ENCODE measurements at places on chromosomes 5 and 9.

DNA sequence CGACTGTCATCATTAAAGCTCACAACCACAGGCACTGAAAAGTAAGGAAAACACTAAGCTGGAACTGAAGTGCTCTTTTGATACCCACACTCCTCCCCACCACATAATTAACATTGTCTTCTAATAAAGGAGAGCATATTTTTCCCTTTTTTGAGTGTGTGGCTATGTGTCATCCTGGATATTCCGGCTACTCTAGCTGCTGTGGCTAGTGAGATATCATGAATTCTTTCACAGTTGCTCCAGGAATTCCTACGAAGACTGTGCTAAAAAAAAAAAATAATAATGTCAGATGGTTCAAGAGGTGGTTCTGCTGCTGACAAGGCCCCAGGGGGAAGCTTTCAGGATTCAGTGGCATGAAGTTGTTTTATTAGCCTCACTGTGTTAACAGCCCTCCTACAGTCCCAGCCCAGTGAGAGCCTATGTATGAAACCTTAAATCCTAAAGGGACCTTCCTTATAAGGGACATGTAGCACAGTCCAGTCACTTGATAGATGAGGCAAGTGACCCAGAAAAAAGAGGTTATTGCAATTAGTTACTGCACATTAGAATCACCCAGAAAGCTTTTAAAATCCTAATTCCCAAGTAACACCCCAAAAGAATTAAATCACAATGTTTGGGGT lies 46.6 kb downstream of the TMEM252 start:
- peak; percentile 35 for DNase-seq

DNA sequence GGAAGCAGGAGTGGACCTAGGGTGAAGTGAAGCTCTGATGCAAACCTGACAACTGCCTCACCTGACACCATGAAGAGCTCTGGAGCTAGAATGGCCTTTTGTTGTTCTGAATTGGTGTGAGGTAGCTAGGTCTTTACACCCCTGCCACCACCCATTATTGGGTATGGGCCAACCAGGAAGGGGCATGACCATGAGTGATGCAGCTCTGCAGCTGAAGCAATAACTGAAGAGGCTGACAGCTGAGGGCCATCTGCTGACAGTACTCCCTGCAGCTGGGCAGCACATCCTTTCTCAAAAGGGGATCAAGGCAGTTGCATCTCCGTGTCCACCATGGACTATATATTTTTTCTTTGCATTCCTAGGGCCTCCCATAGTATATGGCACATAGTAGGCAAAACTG lies 87.0 kb upstream of the TLE1 start:
- no peak for DNase-seq

DNA sequence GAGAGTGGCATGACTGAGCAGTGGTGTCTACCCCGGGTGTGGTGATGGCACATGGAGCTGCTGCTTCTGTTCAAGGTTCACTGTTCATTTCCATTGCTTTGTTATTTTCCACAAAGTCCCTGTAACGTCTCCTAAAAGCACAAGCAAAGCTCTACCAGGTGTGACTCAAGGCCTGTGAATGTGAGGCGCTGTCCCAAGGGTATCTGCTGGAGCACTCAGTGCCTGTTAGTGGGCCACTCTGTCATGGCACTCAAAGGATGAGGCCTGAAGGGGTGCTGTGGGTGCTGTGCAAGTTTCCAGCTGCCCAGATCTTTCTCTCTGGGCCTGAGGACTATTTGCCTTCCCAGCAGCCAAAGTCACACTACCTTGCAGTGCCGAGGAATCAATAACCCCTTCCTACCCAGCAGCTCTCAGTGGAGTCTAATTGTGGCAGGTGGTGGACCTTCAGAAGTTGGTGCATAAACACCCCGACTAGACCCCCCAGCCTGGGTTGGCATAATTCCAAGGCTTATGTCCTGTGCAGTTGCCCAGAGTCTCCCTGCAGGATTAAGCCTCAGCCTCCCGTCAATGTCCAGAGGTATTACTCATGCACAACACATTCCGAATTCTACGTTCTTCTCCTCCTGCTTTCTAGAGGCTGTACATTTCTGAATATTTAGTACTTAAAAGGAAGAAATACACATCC lies 17.4 kb upstream of the PTCH1 start:
- no peak for DNase-seq

DNA sequence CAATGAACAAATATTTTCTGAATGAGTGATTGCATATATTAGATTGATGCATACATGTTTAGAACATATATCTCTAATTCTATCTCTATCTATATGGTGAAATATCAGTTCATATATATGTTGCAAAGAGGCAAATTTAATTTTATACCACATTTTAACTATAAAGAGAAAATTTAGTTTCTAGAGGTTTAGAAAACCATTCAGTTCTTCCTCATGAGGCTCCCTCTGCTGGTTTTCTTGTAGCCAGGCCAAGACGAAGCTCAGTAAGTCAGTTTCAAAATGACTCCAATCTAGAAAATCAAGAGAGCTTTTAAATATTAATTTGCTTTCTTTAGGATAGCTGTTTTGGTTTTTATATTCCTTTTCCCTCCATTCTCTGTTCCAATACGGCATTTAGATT lies 312.1 kb downstream of the TMEM232 start:
- peak; percentile 38 for DNase-seq

DNA sequence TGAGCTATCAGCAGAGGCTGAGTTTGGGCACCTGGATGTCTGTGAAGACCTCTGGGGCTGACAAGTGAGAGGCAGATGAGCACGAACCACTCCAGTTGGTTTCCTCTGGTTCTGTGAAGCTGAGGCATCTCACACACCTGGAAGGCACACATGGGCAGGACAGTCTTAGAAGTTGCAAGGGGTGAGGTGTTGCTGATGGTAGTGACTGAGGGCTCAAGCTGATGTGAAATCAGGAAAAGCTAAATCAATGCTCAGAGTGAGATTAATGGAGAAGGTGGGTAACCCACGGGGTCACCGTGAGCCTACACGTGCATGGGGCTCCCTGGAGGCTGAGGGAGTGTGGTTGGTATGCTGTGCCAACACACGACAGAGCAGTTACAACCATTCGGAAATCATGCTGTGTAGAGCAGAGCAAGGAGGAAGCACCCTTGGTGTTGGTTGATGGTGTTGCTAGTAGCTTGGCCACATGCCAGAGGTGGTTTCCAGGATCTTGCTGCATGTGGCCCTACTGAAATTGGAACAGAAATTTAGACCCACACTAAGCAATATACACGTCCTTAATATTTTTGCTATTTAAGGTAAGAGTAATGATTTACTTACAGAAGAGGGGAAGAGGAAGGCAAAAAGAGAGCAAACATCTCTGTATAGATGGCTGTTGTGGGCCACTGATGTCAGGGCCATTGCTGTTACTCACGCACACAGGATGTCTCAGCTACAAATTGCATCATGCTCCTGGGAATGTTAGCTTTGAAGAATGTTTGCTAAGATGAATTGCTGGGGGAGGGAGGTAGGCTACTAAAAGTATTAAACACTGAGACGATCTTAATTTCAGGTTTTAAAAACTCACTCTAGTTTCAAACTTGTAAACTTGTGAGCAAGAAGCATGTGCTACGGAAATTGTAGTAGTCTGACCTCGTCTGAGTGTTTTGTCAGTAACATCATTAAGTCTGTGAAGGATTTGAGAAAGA lies 170.5 kb downstream of the ARHGEF28 start:
- DNase-seq, result peak; percentile 96

DNA sequence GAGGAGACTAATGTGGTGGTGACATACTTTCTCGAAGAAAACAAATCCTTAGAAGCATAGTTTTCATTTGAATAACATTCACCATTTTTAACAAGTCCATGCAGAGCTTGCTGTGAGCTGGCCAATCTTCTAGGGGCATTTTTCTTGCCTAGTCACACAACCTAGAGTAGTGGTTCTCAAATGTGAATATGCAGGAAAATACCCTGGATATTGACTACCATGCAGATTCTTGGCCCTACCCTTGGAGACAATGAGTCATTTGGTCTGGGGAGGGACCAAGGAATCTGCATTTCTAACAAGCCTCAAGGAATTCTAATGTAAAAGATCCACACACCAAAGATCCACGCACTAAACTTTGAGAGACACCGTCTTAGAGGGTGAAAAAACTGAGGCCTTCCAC lies 23.5 kb downstream of the GDNF start:
- no peak for DNase-seq

DNA sequence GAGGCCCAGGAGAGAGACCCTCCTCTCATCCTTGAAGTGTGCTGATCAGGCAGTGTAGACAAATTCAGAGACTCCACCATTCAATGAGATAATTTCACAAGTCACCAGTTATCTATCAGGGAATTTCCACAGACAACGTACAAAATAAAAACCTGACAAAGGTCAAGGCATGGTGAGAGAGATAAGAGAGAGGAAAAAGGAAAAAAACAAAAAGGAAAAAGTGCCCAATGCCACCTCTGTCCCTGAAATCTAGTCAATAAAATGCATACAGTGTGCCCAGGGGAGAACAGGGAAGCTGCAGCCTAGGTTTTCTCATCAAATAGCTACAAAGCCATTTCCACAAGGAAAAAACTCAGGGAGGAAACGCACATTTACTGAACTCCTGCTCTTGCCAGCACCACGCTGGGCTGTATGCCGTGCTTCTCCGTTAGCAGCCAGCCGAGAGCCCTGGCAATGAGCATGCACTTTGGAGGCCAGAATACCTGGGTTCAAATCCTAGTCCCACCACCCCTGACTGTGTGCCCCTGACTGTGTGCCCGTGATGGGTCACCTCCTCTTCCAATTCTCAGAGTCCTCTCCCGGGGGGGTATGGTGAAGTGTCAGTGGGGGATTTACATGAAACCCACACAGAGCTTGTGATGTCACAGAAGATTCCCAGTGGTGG lies 11.6 kb downstream of the WHRN start:
- no peak for DNase-seq

GRCh38 chr5:66828548-66829357 lies 232.6 kb downstream of the MAST4 start:
- DNase-seq, result peak; percentile 68

DNA sequence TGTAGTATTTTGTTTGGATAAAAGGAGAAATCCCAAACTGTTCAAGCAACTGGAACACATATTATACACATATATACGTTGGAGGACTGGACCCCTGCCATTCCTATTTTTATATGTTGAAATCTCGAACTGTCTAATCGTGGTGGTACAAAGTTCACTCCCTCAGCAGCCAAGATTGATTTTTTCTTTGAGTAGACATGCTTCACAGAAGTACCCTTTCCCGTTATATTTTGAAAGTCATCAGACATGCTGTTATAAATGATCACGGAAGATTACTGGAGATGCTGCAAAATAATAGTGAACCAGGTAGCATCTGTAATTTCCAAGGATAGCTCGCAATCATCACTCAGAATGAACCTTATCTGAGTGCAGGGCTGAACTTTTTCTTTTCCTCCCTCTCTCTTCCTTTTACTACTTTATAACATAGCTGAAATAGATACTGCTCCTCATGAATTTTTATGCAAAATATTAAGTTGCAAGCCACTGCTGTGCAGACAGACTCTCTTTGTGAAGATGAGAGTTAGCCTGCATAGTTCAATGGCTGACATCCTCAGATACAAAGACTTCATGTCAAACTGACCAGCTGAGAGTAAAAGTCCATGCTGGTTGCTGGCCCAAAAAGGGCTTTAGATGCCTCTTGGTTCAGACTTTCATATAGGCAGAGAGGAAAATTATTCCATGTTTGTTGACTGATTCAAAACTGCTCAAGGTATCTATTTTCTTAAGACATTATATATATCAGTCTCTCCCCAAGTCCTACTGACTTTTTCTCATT lies 451.9 kb downstream of the TMEM38B start:
- no peak for DNase-seq

DNA sequence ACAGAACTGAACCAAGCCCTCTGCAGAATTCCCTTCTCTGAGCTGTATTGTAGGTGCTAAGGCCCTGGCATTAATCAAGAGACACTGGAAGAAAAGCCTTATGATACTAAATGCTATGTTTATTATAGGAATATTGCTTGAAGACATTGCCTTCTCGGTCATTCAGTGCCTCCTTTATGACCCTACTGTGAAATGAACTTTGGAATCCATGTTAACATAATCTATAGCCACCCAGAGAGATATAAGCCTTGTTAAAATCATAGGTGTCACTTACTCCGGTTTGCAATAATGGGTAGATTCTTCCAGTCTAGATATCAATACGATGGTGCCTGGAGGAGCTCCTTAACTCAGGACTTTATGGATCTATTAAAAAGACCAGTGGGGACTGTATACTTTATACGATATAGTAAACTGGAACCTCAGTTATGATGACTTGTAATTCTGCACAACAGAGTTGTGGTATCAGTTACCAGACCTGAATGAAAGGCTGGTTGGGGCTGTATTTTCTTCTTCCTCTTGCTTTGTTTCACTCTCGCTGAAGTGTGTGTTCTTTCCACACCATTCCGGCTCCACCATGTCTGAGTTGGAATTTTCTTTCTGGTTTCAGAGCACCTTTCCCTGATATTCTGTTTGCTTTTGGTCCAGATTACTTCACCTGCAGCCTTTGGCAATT lies 154.5 kb downstream of the DROSHA start:
- no peak for DNase-seq

- no peak for DNase-seq
Observed at GRCh38 chr9:10371824-10372223, 241.0 kb downstream of the PTPRD start.

DNA sequence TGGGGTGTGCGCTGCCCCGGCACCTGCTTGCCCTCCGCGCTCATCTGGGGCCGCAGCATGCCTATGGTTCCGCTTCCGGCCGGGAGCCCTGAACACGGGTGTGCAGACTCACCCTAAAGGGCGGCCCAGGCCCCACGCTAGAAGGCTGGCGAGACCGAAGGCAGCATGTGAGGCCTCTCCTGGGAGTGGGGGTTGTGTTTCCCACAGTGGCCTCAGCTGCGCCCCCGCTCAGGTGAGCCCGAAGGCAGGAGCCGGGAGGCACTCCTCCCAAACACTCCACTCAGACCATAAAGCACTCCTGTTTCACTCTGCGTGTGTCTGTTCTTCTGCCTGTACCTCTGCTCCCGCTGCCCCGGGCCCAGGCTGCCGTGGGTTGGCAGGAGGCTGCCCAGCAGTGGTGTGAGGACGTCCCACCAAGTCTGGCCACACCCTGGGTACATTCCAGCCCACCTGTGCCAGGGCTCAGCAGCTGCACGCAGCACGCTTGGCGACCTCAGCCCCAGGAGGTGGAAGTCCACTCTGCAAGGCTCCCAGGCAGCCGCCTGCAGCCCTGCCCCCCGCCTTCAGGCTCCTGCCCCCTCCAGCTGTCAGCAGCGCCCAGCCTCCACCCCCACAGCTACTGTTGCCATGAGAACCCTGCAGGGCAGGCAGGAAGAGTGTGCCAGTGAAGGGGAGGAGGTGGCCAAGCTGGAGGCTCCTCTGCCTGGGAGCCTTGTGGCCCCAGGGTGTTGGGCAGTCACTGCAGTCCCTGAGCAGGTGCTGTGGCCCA lies 1.2 kb upstream of the AJM1 start:
- DNase-seq, result peak; percentile 50

- DNase-seq, result no peak
Observed at GRCh38 chr5:73415617-73416016, 33.0 kb downstream of the FOXD1 start.

- no peak for DNase-seq
Observed at GRCh38 chr5:64688965-64689364, 1.3 kb upstream of the SHISAL2B start.

DNA sequence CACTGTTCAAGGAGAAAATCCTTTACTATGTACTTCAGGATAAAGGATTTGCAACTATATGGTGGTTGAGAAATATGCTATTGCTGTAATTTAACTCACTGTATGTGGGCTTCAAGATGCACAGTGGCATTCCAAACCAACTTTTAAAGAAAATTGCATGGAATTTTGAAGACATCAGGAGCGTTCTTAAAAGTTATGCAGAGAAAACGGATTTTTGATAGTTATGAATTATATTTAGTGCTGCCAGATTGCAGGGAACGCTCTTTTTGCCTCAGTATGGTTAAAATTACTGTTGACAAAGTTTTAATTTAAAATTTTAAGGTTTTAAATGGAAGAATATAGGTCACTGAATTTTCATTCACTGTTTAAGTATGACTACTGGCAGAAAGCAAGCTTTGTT lies 336.1 kb upstream of the EFNA5 start:
- no peak for DNase-seq

Data from fibroblast of skin of right biceps (primary cell).